ENCODE measurements at places on chromosomes 1 and 21.

DNA sequence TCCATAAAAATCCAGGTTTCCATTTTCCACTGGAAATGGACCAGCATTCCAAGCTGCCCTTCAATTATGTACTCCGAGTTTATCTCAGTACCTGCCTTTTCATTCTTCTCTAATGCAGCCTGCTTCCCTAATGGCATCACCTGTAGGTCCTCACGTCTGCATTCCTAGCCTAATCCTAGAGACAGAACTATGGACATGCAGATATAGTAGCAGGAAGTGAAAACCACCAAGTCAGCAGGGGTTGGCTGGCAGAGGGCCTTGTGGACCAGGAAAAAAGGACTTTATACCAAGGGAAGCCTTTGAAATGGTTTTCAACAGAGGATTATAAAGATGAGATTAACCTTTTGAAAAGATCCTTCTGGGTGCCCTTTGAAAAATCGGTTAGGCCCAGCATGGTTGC, 135.7 kb upstream of the L1TD1 start:
- DNase-seq = no peak

GRCh38 chr1:95396557-95396956, 162.5 kb downstream of the RWDD3 start:
- no peak for DNase-seq

DNA sequence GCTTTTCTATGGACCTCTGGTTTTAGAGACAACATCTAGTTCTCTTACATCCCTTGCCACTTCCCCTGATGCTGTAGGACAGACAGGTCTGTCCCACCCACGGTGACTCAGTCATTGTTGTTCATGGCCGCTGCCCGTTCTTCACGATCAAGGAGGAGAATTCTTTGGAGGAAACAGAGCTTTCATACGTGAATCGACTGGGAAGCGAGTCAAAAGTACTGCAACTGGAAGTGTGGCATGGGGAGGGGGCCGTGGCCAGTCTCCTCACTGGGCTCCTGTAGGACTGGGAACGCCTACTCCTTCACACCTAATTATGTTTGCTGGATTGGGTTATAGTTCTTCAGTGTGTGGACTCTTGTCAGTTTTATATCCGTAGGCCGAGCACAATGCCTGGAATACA, 4.4 kb upstream of the SLC37A1 start:
- no peak for DNase-seq

- DNase-seq = no peak
Measured at GRCh38 chr1:15219280-15220023, 27.6 kb upstream of the FHAD1 start.
